ENCODE measurements at places on chromosomes 11 and 22.
A peak's percentile ranks its signal among the peaks of the same experiment; 100 is the strongest.

- peak; percentile 77 for DNase-seq
These were observed 720 bp downstream of the PACS1 start for GRCh38 chr11:66070604-66071380.

- DNase-seq, result no peak
These were observed 18.0 kb downstream of the RANGAP1 start for GRCh38 chr22:41267958-41268357.

- DNase-seq, result no peak
These were observed 5.5 kb downstream of the RPS6KA4 start for GRCh38 chr11:64364435-64364834.

GRCh38 chr11:29243616-29244015 is 773.2 kb downstream of the KCNA4 start:
- no peak for DNase-seq

GRCh38 chr11:12706545-12707499 is 32.6 kb downstream of the TEAD1 start:
- DNase-seq, result peak; percentile 32

- DNase-seq, result no peak
These were observed 44.8 kb downstream of the PRR5L start for GRCh38 chr11:36340897-36341296.

GRCh38 chr11:126647735-126648134 is 292.2 kb downstream of the ST3GAL4 start:
- peak; percentile 88 for DNase-seq

GRCh38 chr11:31997955-31998354 is 92.9 kb upstream of the RCN1 start:
- no peak for DNase-seq

- peak; percentile 33 for DNase-seq
These were observed 7.3 kb upstream of the SYT7 start for GRCh38 chr11:61587951-61588727.

GRCh38 chr11:117519590-117519989 is 191.9 kb downstream of the CEP164 start:
- no peak for DNase-seq

DNA sequence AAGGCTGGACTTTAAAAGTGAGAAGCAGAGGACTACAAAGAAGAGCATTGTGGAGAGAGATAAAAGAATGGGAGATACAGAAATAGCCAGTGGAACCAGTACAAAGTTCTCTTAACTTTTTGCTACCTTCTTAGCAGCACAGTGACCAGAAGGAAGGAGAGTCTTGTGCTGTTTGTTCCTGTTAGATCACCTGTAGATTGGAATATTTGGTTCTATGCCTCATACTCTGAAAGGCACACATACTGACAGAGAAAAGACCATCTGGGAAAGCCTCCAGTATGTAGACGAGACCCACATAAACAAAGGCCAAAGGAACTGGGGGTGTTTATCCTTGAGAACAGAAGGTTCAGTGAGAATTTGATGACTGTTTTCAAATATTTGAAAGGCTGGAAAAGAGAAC is 18.7 kb downstream of the RNF141 start:
- no peak for DNase-seq

DNA sequence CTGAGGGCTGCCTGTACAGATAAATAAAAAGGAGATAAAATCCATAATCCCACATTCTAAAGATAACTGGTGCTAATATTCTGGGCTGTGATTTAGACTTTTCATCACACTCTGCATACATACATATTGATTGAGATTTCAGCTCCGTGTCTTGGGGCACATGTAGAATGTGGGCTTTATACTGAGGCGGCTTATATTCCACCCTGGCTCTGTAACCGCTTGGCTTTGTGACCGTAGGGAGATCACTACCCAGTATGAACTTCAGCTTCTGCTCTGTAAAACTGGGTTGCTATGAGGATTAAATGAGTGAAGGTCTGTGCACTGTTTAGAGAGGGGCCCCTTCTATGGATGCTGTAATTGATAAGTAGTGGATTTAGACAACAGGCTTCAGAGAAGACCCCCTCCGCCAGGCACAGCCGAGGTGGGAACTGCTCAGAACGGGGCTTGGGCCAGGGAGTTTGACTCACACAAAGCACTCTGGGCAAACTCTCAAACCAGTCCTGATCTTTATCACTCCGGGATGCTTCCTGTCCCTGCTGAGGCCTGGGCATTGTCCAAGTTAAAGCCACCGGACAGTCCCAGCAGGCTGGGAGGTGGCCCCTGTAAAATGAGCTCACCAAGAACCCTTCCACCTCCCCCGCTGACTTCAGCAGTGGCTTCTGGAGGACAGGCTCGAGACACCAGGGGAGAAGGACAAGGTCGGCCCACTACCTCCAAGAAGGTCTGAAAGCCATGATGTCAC is 17.2 kb downstream of the KIAA1671 start:
- DNase-seq, result no peak

- no peak for DNase-seq
These were observed 14.5 kb downstream of the LRP4 start for GRCh38 chr11:46903846-46904245.
